ENCODE measurements at places on chromosomes 13 and 19.
A peak's percentile ranks its signal among the peaks of the same experiment; 100 is the strongest.

DNA sequence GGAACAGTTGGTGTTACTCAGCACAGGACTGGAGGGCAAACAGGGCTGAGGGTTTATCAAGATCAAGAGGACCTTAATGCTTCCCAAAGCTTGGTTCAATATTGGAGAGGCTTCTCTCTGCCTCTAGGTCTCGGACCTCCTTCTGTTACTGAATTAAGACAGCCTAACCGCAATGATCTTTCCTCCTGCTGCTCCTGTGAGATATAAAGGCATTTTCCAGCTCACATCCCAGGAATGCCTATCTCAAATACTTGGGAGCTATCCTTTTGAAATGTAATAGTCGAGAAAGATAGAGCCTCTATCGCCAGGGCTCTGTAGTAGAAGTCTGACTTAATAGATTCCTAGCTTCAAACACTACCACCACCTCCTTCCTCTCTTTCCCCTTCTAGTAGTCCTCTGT lies 1475.0 kb downstream of the SLITRK1 start:
- DNase-seq, result no peak

GRCh38 chr19:38183251-38183897 lies 40.6 kb downstream of the DPF1 start:
- no peak for DNase-seq

DNA sequence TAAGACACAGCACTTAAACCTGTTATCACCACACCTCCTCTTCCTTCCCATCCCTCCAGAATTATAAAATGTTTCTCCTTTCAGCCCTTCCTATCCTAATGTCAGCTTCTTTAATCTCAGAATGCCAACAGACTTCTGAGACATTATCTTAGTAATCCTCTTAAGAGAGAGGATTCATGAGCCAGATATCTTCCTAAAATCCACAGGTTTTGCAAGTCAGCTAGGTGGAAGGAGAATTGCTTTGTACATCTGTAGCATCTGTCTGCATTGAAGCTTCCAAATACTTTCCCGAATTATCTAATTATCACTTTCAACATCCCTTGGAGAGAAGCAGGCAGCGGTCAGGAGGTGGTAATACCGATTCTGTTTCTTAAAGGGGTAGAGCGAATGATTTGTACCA lies 179.1 kb downstream of the DCT start:
- no peak for DNase-seq

- DNase-seq, result no peak
Measured at GRCh38 chr13:36193151-36193855, 21.1 kb downstream of the SOHLH2 start.

DNA sequence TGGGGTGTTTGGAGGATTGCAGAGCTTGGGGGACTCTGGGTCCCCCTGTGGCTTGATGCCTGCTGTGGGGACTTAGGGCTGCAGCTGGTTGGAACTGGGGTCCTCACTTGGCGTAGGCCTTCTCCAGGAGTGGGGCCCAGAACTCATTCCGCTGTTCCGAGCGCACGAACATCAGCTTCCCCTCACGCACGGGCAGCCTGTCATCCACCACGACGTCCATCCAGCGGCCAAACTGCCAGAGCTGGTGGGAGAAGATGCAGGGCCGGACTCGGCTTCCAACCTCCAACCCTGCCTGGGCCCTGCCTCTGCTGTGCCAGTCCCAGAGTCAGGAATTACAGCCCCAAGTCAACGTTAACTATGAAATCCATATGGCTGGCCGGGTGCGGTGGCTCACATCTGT lies 2.6 kb downstream of the CAPN12 start:
- DNase-seq, result no peak

DNA sequence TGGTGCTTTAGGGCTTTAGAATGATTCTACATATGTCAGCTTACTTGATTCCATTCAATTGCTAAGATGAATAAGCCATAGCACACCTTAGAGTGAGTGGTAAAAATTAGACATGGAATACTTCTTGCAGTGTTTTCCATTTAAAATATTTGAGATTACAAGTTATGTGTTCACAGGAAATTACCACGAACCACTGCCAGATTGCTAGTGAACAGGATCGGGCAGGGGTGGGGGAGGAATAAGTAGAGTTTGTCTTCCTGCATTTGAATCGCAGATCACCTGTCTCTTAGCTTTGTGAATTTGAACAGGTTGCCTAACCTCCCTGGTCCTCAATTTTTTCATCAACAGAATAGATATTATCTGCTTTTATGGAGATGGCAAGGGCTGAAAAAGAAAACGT lies 124.6 kb downstream of the GGACT start:
- no peak for DNase-seq

- peak; percentile 44 for DNase-seq
Measured at GRCh38 chr13:25286308-25286968, 850 bp downstream of the MTMR6 start.

GRCh38 chr13:94799299-94799698 lies 87.0 kb upstream of the SOX21 start:
- DNase-seq, result no peak

- DNase-seq, result no peak
Measured at GRCh38 chr19:52963247-52963618, 552 bp upstream of the ZNF816 start.

GRCh38 chr19:17860331-17860992 lies 752 bp downstream of the RPL18A start:
- no peak for DNase-seq
